ENCODE measurements at places on chromosomes 3 and 15. TPM values are rescaled to one million over a fixed set of nuclear protein-coding genes. Genes with fewer than 3 reads are reported as not detected.

- peak; percentile 62 for DNase-seq
These were observed 519.7 kb downstream of the FOXP1 start for GRCh38 chr3:71063773-71064290.

DNA sequence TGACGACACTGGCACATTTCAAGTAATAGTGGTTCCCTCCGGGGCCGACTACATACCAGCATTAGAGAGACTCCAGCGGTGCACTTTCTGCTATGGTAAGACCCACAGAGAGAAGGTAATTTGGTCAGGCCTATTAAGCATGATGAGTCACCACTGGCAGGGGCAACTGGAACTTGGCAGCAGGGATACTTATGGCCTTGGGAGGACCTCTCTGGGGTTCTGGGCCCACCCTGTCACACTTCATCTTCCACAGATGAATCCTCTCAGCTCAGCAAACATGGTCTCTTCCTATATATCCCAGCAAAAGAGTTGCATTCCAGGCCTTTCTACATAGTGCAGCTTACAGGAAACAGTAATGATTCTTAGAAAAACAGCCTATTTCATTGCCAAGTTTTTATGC is 88.0 kb downstream of the PIK3R4 start:
- no peak for DNase-seq

DNA sequence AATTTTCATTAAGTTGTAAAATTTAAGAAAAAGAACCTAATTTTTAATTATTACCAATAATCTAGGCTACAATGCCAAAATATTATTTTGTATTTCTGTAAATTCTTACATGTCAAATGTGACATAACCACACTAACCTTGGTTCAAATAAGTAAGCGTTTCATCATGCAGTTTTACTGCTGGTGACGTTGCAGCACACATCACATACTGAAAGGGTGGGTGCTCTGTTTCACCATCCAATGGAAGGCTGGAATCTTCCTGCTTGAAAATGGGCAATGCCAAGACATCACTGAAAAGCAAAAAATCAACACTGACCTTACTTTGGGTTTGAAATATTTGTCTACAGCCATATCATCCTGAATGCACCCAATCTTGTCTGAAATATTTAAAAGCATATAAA is 14.8 kb downstream of the UBP1 start:
- no peak for DNase-seq

DNA sequence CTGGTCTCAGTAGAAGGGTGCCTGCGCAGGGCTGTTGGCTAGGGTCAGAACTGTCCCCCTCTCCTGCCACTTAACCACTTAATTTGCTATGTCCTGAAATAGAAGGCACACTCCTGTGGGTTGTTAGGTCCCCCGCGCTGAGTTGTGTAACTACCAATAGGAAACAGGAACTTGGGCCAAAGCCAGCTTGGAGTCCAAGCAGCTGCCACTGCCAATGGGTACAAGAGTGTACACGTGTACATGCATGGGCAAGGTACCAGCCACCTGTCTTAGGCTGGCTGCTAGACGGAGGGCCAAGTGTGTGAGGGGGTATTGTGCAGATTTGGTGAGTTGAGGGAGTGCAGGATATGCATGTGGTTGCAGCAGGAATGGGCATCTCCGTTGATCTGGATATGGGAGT is 29.7 kb upstream of the POLG start:
- no peak for DNase-seq

DNA sequence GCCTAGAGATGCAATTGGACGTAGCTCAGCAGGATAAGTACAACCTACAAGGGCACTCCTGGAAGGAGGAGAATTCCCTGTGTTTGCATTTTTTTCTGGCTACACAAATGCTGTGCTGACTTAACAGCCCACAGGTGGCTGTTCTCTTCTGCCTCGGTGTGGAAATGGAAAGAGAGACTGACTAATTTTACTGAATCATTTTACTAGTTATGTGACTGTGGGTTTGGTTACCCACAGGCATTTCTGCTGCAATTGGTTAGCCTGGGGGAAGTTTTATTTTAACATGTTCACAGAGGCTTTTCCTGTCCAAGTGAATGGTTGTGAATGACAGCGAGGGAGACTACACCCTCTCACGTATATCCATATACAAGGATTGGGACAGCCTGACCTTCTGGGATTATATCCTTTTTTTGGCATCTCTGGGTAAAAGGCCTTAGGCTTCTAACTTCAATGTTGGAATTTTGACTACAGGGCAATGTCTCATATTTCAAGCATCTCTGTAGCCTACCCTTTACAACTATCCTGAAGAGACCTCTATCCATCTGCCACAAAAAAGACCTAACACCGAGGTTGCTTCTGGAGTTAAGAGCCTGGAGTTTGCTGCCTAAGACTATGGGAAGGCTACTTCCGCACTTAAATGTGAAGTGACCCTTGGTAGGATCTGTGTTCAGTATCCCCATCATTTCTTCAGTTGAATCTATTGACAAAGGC is 67.2 kb upstream of the TP63 start:
- no peak for DNase-seq

DNA sequence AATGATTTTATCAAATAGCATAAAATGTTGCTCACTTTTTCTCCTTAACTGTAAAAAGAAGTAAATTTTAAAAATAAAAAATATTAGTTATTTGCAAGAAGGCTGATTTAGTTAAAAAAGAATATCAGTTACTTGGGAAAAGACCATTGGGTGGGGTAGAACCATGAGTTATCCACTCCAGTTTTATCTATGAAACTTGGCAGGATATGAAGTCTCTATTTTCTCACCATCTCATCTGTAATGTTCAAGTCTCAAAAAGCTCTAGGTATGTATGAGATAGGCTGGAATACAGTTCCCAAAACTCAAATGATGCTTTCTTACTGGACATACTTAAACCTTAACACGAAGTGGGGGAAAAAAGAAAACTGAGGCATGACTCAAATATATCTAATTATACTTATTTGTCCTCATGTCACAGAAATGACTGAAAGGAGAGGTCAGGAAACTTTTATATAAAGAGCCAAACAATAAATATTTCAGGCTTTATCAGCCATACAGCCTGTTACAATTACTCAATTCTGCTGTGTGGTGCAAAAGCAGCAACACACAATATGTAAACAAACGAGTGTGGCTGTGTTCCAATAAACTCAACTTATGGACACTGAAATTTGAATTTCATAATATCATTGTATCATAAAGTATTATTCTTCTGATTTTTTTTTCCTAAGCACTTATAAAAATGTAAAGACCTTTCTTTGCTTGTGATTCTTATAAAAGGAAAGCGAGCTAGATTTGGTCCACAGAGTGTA is 131.8 kb downstream of the TBL1XR1 start:
- no peak for DNase-seq

DNA sequence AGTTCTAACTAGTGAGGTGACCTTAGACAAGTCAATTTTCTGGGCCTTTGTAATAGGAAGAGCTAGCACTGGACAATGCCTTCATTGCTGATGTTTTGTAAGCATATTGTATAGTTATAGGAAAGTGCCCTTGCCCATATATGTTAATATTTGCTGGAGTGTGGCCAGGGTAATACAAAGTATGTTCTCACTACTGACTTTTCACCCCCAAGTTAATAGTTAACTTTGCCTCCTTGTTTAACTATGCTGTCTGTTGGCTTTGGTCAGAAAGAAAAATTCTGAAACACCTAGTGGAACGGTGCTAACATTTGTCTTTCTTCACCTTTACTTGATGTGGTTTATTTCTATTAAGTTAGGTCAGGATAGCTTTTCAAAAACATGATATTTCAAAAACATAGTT is 287.4 kb upstream of the CTNNB1 start:
- peak; percentile 30 for DNase-seq

DNA sequence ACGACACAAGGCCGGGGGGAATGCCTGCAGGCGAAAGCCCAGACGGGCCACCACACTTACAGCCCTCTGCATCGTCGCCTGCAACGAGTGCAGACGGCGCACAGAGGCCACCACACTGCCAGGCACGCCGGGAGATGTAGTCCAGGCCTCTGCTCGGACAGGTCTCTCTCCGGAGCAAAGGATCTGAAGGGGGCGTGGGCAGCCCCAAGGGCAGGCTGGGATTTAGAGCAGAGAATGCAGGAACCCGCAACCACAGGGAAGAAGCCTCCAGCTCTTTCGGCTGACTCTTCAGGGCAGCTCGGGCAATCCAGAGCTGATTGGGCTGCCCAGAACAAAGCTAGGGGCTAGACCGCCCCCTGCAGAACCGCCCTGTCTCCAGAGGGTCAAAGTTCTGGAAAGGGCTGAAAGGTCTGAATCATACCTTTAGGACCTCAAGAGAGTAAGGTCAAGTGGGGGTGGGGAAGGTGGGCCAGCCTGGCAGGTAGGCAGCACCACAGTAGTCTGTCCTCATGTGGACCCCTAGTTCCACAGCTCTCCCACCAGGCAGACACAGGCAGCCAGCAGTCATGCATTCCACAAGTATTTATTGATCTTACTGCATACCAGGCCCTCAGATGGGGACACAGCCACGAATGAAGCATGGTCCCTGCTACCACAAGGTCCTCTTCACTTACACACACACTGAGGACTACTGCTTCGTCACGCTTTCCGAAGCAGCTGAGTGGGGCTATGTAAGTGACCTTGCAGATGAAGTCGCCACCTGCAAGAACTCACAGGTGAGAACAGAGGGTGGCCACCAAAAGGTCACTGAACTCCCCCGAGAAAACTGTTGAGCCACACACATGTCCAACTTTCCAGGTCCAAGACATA is at the start of gene AMT:
TSS of gene AMT (minus strand) at position 95 of the 870 bp plus-strand sequence. CDS start at position 72, 23 bp downstream.
- DNase-seq: peak; percentile 7

DNA sequence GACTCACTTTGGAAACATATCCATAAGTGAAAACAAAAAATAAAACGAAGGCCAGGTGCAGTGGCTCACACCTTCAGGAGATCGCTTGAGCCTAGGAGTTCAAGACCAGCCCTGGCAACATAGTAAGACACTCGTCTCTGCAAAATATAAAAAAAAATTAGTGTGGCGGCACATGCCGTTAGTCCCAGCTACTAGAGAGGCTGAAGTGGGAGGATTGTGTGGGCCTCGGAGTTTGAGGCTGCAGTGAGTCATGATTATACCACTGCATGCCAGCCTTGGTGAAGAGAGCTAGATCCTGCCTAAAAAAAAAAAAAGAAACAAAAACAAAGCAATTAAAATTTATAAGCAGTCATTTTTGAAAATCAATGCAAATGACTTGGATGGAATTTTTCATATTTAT is 54.7 kb upstream of the NANOGP8 start:
- DNase-seq: no peak

DNA sequence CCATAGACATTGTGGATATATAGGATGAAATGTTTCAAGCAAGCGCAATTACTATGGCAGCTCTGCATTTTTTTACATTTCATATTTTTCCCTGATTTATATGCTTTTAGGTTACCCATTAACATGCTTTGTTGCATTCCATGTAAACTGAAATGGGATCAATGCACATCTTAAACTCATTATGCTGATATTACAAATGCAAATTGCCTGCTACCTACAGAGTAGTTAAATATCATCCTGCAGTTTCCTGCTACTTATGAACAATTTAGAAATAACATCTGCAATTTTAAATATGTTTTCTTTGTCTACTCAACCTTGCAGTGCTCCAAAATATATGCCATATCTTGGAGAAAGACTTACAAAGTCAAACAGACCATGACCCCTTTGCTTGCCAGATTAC is 526.9 kb upstream of the NECTIN3 start:
- no peak for DNase-seq

GRCh38 chr3:187968883-187969580 is 184.9 kb upstream of the LPP start:
- DNase-seq: peak; percentile 48

GRCh38 chr15:66483131-66483566 is 14.4 kb downstream of the SNAPC5 start:
- DNase-seq: no peak

- no peak for DNase-seq
These were observed 153.7 kb upstream of the ABI3BP start for GRCh38 chr3:101146946-101147345.

The LDHAL6B gene
- total RNA-seq: not detected

The FOXB1 gene
- 0.05 TPM for total RNA-seq

The TEX55 gene
- total RNA-seq: not detected

The EPHA6 gene
- total RNA-seq: not detected

The HACL1 gene
- total RNA-seq: 22.4 TPM

The CNBP gene
- total RNA-seq: 305 TPM

The B3GNT5 gene
- total RNA-seq: 6.7 TPM

The CCNB2 gene
- total RNA-seq: 84.6 TPM

The STARD5 gene
- total RNA-seq: 0.31 TPM

The TERC gene
- total RNA-seq: 748 TPM

Data from HT-29 (cell line).